ENCODE measurements at places on chromosomes 12 and 14.

DNA sequence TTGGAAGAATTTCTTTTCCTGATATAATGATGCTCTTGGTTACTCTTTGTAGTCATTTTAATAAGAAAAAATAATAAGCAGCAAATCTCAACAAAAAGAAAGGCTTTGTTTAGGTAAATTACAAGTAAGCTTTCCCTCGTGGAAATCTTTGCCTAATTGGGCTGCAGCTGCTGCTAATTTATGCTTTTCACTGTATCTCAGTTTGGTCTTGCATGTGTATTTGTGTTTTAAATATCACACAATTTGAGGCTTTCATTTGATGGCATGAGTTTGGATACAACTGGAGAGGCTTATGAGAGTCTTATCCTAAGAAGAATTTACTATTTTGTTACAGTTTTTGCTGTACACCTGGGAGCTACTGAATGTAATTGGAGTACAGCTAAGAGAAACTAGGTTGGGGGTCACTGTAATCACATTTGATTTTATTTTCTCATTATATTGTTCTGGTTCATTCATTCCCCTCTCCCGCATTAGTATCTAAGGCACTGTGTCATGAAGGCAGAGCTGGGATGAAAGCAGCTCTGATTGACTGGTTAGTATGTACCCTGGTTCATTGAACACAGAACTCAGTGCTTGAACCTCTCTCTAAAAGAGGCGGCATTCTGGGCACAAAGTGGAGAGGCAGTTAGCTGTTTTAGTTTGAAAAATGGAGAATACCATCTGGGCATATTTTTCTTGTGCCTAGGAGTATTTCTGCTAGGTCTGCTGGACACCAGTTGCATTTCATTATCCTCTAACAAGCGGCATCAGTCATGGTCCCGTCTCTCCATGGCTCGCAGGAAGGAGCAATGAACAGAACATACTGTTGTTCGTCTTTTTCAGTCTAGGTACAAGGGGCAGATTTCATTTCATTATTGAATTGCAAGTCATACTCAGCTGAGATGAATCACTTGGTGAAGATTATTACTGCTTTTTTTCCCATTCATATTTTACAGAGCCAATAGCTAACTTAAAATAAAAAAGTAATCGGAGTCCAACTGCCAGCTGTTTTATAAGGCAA lies 118.0 kb upstream of the TMEM260 start:
- DNase-seq = no peak

- peak; percentile 30 for DNase-seq
Observed at GRCh38 chr14:95609398-95609990, 74.6 kb downstream of the GLRX5 start.

DNA sequence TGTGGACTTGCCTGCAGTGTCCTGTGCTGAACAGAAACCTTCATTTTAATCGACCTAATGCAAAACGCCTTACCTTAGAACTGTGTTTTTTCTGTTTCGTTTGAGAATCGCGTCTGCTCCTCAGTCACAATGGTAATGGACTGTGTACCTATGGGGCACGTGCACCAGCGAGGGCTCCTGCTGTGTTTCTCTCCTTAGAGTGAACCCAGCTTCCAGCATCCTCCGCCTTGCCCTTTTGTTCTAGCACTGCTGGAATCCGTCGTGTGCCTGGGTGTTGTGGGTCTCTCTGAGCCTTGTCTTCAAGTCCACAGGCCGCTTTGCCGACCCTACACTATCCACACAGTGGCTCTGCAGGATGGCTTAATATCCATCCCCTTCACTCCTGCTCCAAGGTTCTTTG lies 3.6 kb downstream of the AMN start:
- no peak for DNase-seq

GRCh38 chr12:106327309-106327869 lies 24.9 kb downstream of the TCP11L2 start:
- no peak for DNase-seq

GRCh38 chr14:99207456-99207855 lies 64.5 kb downstream of the BCL11B start:
- no peak for DNase-seq

DNA sequence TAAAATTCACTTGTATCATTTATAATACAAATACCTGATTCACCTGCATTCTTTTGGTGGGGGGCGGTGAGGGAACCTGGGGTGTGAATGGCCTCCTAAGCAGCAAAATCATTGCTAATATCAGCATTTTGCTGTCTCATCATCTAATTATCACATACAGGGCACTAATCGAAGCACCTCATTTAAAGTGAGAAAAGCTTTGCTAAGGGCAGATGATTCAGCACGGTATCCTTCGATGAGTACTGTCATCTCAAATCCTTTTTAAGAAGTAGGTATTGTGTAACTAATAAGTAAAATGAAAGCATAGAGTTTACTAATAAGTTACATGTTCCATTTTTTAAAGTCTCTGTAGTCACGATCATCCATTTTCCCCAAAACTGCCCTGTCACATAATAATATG lies 278.1 kb upstream of the SOX5 start:
- no peak for DNase-seq

DNA sequence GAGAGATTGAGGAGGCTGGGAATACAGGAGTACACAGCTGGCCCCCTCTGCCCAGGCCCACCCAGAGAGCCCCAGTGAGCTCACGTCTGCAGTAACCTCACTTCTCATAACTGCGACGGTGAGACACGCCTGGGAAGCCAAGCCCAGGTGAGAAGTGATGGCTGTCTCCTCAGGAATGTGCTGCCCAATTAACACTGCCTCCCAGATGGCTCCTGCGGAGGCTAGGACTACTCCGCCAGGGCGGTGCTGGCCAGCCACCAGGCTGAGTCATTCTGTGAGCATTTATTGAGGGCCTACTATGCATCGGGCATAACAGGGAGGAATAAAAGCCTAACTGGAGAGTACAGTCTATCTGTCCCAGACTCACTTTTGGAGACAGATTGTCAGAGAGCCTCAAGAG lies 9.3 kb upstream of the TMEM106C start:
- no peak for DNase-seq

DNA sequence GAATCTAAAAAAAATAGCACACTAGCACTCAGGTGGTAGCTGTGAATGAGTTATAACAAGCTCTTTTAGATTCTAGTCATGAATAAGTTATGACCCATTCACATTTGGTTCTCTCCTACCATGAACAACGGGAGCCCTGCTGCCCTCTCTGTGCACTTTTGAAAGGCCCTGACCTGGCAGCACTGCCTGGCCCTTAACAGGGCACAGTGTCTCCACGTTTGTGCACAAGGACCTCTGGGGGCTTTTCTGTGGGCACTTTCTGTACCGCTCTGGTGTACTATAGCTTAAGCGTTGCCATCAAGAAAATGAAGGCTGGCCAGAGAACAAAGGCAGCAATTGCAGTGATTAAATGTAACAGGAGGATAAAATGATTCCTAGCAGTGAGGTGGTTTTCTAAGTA lies 21.2 kb downstream of the CCDC92 start:
- DNase-seq = no peak

GRCh38 chr12:85130646-85131045 lies 94.5 kb downstream of the LRRIQ1 start:
- no peak for DNase-seq

GRCh38 chr12:38386205-38386985 lies 69.8 kb downstream of the ALG10B start:
- DNase-seq = no peak

GRCh38 chr14:36700651-36701050 lies 39.0 kb downstream of the PAX9 start:
- DNase-seq = no peak

DNA sequence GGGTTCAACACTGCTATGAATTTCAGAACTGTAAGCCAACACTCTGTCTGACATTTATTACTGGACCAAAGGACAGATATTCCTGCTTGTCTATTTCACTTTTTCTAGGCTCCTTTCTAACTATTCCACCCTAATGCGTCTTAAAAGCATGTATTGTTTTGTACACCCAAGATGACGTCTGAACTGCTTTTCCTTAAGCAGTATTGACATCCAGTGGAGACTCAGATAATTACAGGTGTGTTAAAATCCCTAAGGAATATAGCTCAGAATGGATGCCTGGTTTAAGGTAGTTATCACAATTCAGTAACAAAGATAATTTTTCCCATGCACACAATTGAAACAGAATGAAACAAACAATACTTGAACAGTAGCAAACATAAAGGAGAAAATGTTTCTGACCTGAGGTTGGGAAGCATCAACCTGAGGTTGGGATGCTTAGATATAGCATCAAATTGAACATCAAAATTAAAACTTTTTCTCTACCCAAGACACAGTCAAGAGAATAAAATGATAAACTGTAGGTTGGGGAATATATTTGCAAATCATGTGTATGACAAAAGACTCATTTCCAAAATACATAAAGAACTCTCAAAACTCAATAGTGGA lies 93.7 kb upstream of the PTPRR start:
- peak; percentile 21 for DNase-seq

DNA sequence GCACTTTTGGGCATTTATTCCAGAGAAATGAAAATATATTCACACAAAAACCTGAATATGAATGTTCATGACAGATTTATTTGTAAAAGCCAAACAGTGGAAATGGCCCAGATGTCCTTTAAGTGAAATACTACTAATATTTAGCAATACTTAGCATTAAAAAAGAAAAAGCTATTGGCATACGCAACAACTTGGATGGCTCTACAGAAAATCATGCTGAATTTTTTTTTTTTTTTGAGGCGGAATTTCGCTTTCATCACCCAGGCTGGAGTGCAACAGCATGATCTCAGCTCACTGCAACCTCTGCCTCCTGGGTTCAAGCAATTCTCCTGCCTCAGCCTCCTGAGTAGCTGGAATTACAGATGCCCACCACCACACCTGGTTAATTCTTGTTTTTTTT lies 24.1 kb downstream of the FGD6 start:
- no peak for DNase-seq

- peak; percentile 14 for DNase-seq
Observed at GRCh38 chr14:102140027-102140749, 491 bp downstream of the WDR20 start.

GRCh38 chr14:55092341-55092740 lies 36.7 kb upstream of the LGALS3 start:
- DNase-seq = no peak

DNA sequence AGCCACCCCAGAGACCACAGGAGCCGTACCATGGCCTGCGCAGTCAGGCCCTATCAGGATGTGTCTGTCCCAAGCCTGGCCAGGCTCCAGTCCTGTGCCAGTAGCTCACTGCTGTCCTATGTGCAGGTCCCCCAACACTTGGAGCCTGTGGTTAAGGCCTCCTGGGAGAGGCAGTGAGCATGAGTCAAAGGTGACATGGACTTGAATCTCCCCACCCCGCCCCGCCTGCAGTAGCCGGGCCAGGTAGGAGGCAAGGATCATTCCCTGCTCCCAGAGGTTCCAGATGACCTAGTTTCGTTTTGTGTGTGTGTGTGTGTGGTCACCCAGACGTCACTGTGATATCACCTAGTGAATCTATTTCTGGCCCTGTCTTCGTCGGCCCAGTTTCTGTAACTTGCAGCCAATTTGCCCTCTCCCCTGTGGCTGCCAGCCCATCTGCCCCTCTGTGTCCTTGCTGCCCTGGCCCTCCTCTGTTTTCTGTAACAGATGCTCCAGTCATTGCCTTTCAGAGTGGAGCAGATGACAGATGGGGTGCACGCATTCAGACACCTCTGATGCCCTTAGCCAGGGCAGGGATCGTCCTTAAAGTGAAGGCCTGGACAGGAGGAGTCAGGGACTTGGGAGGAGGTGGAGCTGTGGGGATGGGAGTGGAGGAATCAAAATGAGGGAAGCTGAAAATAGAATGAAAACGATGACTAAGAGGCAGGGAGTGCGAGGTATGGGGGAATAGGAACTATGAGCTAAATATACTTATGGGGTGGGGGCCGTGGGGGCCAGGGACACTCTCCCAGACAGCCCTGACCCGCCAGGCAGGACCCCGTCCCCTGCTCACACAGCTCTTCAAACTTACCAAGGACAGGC lies 37.4 kb downstream of the SLC6A12 start:
- DNase-seq = no peak

DNA sequence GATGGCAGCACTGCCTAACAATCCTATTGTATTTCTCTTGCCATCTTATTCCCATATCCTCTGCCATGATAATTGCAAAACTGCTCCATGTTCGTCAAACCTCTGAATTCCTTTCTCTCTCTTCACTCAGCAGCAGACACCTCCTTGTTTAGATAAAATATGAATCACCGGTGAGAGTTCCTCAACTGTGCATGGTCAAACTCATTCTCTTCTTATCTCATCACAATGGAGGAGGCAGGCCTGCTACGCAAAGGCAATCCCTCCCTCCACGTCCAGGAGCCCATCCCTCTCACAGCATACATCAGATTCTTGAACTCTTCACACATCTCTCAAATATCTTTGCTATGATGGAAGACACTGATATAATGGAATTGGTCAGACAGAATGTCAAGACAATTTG lies 90.1 kb upstream of the DAAM1 start:
- no peak for DNase-seq

GRCh38 chr14:55131370-55132137 lies 2.5 kb downstream of the LGALS3 start:
- no peak for DNase-seq

DNA sequence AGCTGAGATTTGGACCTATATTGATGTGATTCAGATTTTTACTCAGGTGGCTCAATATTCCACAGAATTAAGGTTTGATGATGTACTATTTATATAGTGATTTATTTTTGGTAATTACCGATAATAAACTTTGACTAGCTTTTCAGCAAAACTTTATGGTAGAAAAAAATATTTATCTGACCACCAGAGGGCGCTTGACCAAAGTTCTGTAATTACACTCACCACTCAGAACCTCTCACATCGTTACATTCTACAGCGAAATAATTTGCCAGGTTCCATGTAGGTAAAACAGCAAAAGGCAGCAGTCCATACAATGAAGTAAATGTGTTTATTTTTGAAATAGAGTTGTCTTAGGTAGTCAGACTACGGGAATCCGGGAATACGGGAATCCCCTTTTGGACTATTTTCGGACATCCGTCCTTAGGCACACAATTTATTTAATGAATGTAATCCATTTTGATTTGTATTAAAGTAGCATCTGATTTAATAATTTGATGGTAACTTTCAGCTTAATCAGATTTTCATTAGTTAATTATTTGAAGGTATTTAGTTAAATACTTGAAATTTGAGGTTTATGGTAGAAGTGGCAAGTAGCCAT lies 143.0 kb upstream of the DDHD1 start:
- peak; percentile 16 for DNase-seq

- peak; percentile 35 for DNase-seq
Observed at GRCh38 chr14:21536418-21537089, 10.4 kb upstream of the SALL2 start.
